Suprapubic skin (tissue), 4 donors: ENCODE measurements at places on chromosomes 13 and 19. TPM values are rescaled to one million over a fixed set of nuclear protein-coding genes. Genes with fewer than 3 reads are reported as not detected.

Gene ZNF546
- 6.2 TPM for total RNA-seq

Gene OR7A5
- total RNA-seq, result 3.7 TPM

Gene KIR2DL3
- not detected for total RNA-seq

Gene SPC24
- 1.8 TPM for total RNA-seq

DNA sequence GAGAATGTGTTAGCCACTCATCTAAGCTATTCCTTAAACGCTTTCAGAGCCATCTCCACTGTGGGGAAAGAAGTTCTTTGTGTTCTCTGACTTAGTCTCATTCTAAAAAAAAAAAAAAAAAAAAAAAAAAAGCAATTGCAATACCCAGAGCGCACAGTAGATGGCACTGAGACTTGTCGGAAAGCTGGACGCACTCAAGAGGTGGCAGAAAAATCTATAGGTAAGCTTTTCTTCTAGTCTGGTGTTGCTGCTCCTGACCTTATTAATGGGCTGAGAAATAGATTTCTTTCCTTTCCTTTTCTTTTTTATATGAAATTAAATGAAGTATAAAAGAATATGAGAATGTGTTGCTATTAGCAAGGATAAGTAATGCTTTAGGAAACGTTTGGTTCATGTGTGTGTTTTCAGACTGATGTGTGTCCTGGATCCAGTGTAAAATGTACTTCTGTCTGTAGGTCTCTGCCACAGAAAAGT is 4.7 kb upstream of the GJB2 start:
- no peak for DNase-seq

GRCh38 chr13:112877066-112877465 is 91.9 kb upstream of the MCF2L start:
- no peak for DNase-seq

GRCh38 chr19:32895384-32895783 is 25.8 kb upstream of the SLC7A9 start:
- DNase-seq, result no peak

DNA sequence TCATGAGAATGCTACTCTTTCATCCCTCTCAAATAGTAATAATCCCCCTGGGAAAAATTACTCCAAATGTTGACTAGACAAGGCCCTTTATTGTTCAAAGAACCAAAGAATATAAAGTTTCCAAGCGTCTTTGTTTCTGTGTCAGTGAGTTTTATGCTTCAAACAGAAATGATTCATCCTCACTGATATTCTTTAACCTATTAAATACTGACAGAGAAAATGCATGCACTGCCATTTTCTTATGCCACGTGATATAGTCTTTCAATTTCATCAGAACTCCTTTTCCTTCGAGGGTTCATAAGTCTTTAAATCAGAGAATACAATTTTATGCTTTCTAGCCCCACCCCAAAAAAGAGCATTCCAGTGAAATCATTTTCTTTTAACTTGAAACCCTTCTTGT is 211.6 kb downstream of the SHISA2 start:
- DNase-seq, result no peak

DNA sequence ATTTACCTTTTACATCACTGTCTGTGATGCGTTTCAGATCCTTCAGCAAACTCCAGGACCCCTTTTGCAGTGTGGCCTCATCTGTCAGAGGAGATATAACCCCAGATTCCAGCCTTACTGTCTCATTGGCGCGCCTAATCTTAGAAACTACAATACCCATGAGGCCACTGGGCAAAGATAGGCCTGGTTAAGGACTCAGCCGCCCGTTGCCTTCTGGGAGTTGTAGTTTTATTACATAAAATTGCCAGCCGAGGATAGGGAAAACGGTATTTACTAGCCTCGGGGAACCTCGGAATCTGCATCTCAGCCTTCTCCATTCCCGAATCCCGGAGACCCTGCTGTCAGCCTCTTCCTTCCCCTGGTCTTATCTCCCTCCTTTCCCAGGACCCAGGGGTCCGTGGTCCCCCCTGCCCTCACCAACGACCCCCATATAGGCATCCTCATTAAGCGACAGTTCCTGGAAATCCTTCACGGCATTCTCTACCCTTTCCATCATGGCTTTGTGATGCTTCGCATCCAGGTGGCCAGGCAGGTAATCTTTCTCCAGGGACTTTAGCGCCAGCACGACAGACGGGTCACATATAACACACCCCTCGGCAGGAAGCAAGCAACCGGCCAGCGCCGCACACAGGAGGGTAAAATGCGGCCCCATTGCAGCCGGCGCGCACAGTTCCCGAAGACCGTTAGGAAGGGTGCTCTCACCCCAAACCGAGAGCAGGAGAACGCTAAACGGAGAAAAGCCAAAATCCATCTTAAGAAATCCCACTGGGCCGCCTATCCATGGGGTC is 1.3 kb downstream of the IZUMO1 start:
- no peak for DNase-seq

DNA sequence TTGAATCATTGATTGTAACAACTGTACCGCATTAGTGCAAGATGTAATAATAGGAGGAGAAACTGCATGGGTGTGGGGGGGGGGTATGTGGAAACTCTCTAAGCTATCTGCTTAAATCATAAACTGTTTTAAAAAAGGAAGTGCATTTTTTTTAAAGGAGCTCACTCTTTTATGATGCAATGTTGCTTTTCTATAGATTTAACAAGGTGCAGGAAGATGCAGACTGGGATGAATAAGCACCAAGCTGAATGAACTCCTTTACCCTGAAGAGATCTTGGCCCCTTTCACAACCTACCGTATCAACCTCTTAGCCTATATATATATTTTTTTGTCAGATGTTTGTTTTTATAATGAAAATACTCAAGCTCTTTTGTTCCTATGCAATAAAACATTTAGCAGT is 95.9 kb downstream of the AKAP11 start:
- no peak for DNase-seq

Gene MYBPC2
- total RNA-seq, result not detected

- no peak for DNase-seq
Measured at GRCh38 chr19:30309905-30310601, 62.1 kb upstream of the ZNF536 start.

DNA sequence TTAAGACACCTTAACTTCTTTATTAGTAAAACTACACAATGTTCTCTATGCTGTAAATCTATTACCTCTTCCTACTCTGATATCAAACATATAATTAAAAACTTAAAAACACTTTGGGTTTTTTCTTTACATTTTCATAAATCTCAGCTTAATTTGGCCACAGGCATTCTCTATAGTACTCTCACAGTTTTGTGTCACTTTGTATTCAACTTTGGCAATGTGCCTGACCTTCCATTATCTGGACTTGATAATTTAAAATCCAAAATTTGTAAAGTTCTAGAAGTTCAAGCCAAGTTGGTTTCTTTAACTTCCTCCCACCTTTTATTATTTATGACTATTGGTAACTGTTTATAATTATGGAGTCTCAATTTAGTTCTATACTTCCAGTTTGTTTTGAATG is 46.4 kb downstream of the VWA8 start:
- no peak for DNase-seq

- DNase-seq, result peak; percentile 70
Measured at GRCh38 chr19:32688311-32688710, 3.3 kb upstream of the NUDT19 start.

- no peak for DNase-seq
Measured at GRCh38 chr19:56866538-56866937, 26.0 kb upstream of the PEG3 start.

DNA sequence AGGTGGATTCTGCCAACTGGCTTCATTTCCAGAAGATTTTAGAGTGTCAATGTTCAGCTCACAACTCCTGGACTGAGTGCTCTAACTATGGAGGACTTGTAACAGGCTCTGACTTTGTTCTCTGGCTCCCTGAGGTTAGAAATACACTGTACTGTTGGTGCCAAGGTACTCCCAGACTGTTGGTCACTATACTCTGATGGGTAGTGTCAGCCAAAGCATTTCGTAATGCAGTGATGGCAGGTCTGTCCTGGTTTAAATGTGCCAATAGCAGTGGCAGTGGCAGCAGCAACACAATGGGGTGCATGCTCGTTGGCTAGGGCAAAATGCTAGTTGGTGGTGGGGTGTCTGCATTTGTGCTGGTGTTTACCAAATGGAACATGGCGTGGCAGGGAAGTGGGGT is 472.2 kb downstream of the TDRD3 start:
- DNase-seq, result no peak

- no peak for DNase-seq
Measured at GRCh38 chr19:45159971-45160324, 834 bp downstream of the NKPD1 start.

Gene CCL25
- total RNA-seq, result not detected

DNA sequence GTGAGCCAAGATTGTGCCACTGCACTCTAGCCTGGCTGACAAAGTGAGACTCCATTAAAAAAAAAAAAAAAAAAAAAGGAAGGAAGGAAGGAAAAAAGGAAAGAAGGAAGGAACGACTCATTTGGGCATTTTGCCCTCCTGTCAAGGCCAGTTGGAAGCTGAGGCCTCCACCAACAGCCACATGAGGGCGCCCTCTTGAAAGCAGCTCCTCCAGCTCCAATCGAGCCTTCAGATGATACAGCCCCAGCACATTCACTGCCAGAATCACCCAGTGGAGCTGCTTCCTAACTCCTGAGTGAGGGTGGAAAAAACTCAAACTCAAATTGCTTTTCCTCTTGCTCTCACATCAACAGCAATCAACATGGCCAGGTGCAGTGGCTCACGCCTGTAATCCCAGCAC is 40.9 kb downstream of the GNG7 start:
- no peak for DNase-seq
